ENCODE measurements at places on chromosomes 4 and X.

DNA sequence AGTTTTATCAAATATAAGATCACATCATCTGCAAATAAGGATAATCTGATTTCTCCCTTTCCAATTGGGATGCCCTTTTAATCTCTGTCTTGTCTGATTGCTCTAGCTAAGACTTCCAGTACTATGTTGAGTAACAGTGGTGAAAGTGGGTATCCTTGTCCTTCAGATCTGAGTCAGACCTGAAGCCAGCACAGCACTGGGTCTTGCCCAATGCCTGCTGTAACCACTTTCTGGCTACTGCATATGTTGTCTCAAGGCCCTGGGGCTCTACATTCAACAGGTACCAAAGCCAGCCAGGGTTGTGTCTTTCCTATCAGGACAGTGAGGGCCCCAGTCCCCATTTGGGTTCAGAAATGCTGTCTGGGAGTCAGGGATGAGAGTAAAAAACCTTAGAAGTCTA lies 90.3 kb downstream of the CYSLTR1 start:
- no peak for DNase-seq

DNA sequence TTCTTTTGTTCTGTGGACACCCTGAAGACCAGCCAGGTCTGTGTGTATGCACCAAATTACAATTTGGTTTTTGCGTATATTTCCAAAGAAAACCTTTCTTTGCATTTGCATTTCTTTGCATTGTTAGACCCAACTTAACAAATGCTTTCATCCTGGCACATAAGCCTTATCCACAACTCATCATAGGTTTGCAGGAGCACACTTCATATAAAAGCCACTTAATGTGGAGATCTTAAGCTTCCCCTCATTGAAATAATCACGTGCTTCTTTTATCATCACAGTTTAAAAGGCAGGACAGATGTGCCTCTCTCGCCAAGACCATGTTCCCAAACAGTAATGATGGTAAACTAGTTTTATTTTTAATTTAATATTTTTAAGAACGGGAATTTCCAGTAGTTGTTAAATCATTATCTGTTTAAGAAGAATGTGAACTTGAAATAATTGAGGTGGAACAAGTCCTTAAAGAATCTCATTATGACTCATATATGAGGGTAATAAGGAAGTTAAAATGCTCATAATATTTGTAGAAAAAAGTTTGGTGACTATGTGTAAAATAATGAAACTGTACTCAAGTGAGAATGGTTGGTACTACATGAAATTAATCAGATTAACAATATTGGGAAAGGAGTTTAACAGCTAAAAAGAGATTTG lies 65.5 kb downstream of the GLRA3 start:
- DNase-seq = peak; percentile 29

- DNase-seq = no peak
These were observed 47.4 kb upstream of the VEGFC start for GRCh38 chr4:176840166-176840565.

GRCh38 chrX:1763294-1763693 lies 148.4 kb downstream of the ASMT start:
- DNase-seq = no peak

GRCh38 chr4:15659768-15660570 lies 4.8 kb upstream of the FBXL5 start:
- no peak for DNase-seq

- DNase-seq = no peak
These were observed 19.5 kb upstream of the NDST3 start for GRCh38 chr4:118014831-118015230.

DNA sequence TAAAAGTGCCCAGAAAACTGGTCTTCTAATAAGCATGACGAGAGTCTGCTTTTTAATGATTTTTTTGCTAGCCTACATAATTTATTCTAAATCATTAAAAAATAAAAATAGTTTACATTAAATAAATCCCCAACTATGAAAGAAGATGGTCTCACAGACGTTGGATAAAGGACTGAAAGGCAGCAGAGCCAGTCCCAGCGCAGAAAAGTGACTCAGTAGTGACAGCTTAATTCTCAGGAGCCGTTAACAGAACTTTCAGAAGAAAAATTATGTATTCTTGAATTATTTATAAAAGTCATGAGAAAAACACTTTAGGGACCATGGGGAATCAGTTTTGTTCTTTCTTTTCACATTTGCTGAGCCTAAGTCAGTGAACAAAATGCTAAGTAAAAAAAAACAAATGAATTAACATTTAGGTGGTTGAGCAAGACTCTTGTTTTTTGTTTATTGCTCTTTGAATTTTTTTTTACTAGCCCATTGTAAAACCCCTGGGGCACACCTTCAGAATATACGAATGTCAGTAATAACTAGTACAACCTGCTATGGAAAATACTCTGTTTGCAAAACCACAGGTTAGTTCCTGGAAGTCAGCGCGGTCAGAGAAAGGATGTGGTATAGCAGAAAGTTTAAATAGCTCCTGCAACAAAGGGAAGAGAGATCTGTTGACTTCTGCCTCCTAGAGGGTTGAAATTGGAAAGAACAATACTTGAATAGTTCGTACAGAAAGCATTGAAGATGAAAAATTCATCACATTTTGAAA lies 50.4 kb upstream of the CCDC160 start:
- DNase-seq = no peak

GRCh38 chrX:39705290-39705689 lies 392.5 kb downstream of the BCOR start:
- peak; percentile 9 for DNase-seq

GRCh38 chrX:150236327-150236726 lies 126.8 kb upstream of the MAMLD1 start:
- no peak for DNase-seq

DNA sequence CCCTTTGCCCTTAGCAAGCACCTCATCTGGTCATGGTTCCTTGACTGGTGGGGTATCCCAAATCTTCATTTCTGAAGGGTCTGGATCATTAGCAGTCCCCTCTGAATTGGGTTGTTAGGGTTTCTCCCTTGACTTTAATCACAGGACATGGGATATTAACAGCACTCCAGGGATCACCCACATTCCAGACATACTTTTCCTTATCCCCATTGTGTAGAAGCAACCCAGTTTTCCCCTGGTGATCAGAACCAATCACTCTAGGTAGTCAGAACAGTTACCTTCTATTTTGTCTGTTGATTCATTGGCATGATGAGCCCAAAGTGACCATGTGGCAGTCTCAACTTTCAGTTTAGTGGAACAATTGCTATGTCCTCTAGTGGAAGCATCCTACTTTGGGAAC lies 29.1 kb upstream of the GRSF1 start:
- DNase-seq = no peak

DNA sequence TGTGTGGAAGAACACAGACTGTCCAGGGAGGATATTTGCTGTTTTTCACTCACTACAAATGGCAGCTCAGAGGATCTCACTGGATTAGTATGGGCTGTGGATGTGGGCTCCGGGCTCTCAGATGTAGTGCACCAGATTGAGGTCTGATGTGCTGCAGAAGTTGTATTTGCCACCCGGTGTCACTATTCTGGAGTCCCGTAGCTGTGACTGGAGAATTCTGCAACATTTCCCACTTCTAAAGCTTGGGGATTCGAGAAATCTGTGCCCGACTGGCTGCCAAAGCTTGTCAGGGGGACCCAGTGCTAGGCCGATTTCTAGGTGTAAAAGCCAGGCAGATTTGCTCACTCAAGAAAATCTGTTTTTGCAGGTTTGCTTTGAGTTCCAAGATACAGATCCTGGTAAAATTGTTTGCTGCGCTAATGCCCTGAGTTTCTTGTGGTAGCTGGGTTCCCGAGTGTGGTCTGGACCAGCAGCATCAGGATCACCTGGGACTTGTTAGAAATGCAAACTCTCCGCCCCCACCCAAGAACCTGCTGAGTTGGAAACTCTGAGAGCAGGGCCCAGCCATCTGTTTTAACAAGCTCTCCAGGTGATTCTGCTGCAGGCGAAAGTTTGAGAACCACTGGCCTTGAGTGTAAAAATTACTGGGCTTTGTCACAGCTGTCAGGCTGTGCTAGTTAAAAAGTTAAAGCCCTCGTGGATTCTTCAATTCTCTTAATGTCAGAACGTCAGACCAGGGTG lies 18.1 kb downstream of the KIT start:
- peak; percentile 52 for DNase-seq

DNA sequence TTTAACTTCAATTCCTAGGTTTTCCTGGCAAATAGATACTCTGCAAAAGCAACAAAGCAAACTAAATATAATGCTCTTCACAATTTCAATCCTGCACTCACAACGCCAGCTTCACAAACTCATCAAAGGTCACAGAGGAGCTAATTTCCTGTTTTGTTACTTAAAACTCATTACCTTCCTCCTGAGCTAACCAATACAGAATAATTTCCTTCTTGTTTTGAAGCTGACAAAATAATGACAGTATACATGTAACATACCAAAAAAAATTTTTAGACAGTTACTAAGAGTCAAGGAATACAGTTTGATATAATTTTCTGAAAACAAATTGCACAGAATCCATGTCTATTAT lies 17.9 kb downstream of the CNOT6L start:
- DNase-seq = no peak

DNA sequence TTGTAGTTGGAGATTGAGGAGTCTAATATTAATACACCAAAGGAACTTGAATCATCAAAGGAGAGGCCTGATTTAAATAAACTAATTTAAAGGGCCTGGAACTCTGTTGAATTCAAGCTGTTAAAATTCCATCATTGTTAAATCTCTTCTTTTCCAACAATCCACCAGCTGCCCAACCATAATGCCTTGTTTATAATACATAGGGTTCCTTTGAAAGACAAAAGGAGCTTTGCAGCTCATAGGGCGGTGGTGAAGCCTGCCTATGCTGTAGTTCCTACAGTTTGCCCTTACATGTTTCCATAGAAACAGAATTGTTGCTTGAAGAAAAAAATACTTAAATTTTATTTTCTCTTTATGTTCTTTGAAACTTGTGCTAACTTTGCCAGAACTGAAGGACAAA lies 102.8 kb downstream of the GLUD2 start:
- no peak for DNase-seq

DNA sequence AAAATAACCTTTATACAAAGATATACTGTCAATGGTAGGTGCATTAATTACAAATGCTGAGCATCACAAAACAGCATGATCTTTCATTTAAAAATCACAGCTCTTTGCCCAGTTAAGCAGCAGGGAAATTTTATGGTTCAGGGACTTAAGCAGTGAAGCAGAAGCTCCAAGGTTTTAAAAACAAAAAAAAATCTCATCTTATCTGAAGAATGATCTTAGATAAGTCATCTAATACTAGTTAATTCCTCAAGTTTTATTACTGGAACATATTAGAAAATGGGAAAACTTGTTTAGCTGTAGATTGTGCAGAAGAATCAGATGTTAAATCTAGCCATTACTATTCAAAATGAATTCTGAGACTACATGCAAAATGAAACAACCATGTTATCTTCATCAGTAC lies 289.9 kb downstream of the GASK1B start:
- no peak for DNase-seq

DNA sequence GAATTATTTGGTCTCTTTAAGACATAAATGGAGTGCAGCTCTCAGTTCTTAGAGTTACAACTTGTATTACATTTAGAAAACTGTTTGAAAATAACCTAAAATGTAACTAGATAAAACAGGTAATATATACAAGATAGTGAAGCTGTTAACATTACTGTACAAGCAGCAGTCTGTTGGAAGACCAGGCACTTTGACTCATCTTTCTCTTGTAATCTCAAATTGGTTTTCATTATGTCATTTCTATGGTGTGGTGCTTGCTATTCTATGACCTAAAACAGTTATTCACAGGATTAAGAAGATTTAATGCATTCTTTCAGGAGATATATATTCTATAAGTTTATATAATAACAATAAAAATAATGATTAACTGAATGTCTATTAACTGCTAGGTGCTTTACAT lies 282.5 kb upstream of the PITX2 start:
- no peak for DNase-seq

- no peak for DNase-seq
These were observed 22.3 kb downstream of the SLC34A2 start for GRCh38 chr4:25677943-25678342.

- DNase-seq = no peak
These were observed 3.3 kb downstream of the RNF4 start for GRCh38 chr4:2472187-2472586.

GRCh38 chrX:25131055-25131454 lies 115.3 kb upstream of the ARX start:
- no peak for DNase-seq

GRCh38 chr4:36218121-36218520 lies 26.2 kb downstream of the ARAP2 start:
- no peak for DNase-seq

GRCh38 chr4:7719354-7720174 lies 220.1 kb downstream of the AFAP1 start:
- no peak for DNase-seq

- DNase-seq = no peak
These were observed 24.5 kb downstream of the HCCS start for GRCh38 chrX:11135564-11136185.

DNA sequence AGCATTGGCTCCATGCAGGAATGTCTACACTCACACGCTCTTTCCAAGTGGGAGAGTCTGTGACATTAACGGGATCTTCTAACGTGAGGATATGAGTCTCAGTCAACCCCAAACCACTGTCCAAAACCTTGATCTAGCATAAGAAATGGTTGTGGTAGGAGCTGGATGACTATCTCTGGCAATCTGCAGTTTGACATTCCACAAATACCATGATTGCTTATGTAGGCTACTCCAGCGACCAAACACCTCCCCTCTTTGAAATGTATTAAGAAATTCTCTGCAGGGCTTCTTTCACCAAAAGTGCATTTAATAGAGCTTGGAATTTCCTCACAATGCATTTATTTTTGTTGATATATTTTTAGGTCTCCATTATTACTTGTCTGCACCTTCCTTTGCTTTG lies 14.1 kb upstream of the STX18 start:
- DNase-seq = no peak

GRCh38 chrX:155068165-155068564 lies 2.8 kb downstream of the CMC4 start:
- DNase-seq = no peak

- DNase-seq = no peak
These were observed 246.0 kb upstream of the ARSJ start for GRCh38 chr4:114225436-114225835.

DNA sequence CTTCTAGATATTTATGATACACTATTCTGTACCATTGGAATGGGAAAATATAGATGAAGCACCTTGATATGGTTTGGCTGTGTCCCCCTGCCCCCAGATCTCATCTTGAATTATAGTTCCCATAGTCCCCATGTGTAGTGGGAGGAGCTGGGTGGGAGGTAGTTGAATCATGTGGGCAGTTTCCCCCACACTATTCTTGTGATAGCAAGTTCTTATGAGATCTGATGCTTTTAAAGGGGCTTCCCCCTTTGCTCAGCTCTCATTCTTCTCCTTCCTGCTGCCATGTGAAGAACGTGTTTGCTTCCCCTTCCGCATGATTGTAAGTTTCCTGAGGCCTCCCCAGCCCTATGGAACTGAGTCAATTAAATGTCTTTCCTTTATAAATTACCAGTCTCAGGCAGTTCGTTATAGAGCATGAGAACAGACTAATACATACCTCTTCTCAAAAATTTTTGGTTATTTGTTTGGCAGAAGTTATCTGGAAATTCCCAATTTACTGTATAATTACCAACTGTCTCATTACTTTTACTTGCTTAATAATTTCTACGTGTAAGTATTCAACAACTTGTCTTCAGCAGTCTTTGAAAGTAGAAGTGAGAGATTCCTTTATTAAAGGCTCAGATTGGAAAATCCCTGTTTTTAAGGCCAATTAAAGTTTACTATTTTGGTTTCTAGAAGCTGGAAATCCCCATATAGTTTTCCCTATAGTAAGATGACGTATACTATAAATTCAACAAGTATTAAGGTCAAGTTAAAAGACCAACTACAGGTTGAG lies 152.7 kb downstream of the RNF150 start:
- DNase-seq = no peak

Data from NCI-H510A treated with DMSO at 0.1 percent for 48 hours (cell line).